ENCODE measurements at places on chromosomes 16 and 17. TPM values are rescaled to one million over a fixed set of nuclear protein-coding genes. Genes with fewer than 3 reads are reported as not detected.

The TEKT5 gene
- total RNA-seq: not detected

DNA sequence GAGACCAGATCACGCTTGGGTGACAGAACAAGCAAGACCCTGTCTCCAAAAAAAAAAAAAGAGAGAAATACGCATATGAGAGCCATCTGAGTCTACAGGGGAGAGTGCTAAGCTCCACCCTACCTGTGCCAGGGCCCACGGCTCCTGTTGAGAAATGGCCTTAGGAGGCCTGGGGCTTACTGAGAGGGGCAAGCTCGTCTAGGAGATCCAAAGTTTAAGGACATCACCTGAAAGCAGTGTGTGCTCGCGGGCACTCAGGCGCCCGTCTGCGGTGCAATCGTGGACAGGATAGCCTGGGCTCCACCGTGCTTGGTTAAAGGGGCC lies 14.5 kb upstream of the BAIAP2 start:
- DNase-seq: no peak

GRCh38 chr17:69672924-69673323 lies 258.4 kb downstream of the MAP2K6 start:
- DNase-seq: no peak

The KCNJ18 gene
- total RNA-seq: not detected

DNA sequence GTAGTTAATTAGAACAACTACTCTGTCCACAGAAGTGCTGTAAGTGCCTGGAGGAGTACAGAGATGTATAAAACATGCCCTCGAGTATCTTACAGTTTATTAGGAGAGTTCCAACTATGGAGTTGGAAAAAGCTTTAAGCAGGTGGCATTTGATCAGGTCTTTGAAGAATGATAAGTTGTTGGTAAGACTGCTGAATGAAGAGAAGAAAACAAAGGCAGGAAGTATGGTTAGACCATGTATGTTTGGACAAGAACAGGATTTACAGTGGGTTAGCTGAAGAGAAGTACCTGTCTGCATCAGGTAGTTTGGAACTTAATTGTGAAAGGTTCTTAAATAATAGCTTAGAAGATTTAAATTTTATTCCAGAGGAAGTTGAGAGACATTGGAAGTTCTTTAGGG lies 29.4 kb downstream of the ATP6V0A1 start:
- DNase-seq: no peak

The CHD9NB gene
- total RNA-seq: 3.2 TPM

The SLC38A8 gene
- total RNA-seq: not detected

DNA sequence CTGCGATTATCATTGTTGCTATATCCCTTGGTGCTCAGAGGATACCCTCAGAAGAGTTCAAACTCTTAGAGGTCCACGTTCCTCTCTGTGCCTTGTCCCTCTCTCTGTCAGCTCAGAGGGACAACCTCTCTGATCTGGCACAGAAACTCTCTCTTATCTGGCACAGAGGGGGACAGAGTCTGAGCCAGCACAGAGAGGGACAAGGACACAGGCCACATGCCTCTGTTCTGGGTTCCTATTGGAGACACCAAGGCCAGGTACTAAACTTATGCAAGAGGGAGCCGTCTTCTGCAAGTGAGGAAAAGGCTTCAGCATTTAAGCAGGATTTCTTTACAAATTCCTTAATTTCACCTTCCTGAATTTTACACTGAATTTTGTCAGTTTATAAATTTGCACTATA lies 565.2 kb downstream of the TOX3 start:
- no peak for DNase-seq

The MT1G gene
- 26.7 TPM for total RNA-seq
